Activated CD8-positive, alpha-beta T cell treated with anti-CD3 and anti-CD28 coated beads for 36 hours (primary cell): ENCODE measurements at places on chromosomes 12 and 14. TPM values are rescaled to one million over a fixed set of nuclear protein-coding genes. Genes with fewer than 3 reads are reported as not detected.

- DNase-seq, result no peak
Measured at GRCh38 chr14:93201155-93201704, 5.6 kb downstream of the GON7 start.

RIPK3 gene
- total RNA-seq, result 6.5 TPM

GRCh38 chr12:93199831-93200236, 177.9 kb upstream of the NUDT4 start:
- DNase-seq, result no peak

TMEM117 gene
- total RNA-seq, result 0.96 TPM

GRCh38 chr12:118773956-118774723, 207.2 kb upstream of the SRRM4 start:
- no peak for DNase-seq

- DNase-seq, result no peak
Measured at GRCh38 chr12:19307451-19307850, 131.8 kb upstream of the AEBP2 start.

- DNase-seq, result no peak
Measured at GRCh38 chr14:105582639-105583038, 56.3 kb downstream of the TMEM121 start.

DNA sequence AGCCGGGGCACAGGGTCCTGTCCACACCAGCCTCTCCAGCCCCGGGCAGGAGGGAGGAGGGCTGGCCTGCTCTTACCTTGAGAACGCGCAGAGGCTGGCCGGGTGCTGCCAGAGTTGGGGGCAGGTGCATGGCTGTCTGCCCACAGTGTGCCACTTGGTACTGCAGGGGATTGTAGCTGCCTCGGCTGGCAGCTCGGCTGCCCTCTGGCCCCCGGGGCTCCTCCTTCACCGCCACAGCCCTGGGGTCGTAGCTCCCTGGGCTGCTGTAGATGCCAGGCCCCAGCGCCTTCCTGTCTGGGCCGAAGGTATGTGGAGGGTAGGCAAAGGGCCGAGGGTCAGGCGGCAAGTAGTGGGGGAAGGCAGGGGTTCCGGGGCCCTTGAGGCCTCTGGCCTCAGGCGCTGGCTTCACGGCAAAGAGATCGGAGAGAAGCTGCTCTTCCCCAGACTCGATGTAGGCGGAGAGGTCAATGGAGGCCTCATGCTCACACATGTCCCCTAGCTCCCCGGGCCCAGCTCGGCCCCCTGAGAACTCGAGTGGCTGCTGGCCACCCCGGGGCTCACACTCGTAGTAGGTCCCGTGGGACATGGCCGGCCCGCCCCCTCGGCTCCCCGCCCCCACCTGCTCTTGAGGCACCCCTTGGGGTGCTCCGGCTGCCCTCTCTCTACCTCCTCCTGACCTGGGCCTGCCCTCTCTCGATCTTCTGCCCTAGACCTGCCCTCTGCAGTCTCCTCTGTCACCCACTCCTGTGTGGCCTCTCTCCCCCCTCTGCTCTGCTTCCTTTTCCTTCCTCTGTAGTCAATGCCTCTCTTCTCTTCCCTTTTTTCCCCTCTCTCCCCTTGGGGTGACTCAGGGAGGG, at the start of gene CEBPE:
TSS of gene CEBPE (minus strand) at position 750 of the 857 bp plus-strand sequence. CDS start at position 586, 164 bp downstream.
- DNase-seq, result no peak

DNA sequence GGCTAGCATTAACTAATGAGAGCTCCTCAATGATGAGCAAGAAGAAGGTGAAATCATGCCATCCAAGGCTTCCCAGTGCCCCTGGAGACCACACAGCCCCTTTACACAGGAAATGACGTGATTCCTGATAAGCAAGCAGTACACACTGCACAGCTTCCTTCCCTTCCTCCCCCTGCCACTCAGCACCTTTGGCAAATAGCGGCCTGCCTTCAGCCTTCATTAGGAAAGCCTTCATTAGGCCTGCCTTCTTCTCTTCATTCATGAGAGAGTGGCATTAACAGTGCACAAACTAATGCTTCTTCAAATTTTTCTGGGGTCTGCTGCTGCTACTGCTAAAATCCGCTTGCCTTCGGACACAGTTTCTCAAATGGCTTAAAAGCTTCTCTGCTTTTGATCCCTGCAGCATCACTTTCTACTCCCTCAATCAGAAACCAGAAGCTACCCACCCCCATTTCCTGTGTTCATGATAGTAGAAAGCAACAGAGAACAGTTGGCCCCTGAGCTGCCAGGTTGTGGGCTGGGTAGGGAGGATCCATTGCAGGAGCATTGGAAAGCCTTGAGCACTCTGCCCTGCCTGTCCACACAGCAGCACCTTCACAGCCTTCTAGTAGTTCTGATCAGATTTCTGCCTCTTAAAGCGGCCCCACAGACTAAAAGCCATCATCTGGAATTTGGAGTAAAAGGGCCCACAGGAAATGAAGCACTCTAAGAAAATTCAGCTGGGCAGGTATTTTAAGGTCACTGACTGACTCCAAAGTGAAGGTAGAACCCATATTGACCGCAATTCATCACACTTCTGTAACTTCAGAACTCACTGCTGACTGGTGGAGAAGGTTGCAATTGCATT, 103.8 kb upstream of the ETV6 start:
- DNase-seq, result peak; percentile 68

PLCZ1 gene
- not detected for total RNA-seq

- DNase-seq, result no peak
Measured at GRCh38 chr12:72275526-72275925, 3.4 kb downstream of the TRHDE start.

NOVA1 gene
- total RNA-seq, result not detected

DNA sequence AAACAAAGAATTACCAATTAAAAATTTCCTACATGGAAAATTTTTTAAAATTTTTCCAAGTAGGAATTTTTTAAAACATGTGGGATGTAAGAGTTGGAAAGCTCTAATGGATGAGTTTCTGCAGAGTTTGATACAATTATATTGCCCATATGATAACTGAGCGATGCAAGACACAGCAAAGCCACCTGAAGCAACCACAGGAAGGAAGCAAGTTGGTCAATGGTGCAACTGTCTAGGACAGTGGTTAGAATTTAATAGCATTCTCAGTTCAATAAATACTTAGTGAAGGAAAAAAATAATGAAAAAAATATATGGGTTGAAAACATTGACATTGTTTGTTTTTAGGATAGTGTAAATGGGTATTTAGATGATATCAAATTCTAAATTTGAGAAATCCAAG, 178.6 kb upstream of the GARIN2 start:
- no peak for DNase-seq

- peak; percentile 93 for DNase-seq
Measured at GRCh38 chr12:4320853-4321701, at the start of gene TIGAR. Gene TIGAR, plus strand, starts transcription at chr12:4321213. Its CDS starts 59 bp downstream, at chr12:4321272.

AQP6 gene
- not detected for total RNA-seq

ACADS gene
- total RNA-seq, result 18.1 TPM
